Left colon (tissue), 2 donors: ENCODE measurements at places on chromosomes 16 and 17. TPM values are rescaled to one million over a fixed set of nuclear protein-coding genes. Genes with fewer than 3 reads are reported as not detected.

The HASPIN gene
- 1.1 TPM for total RNA-seq

The OR1F1 gene
- not detected for total RNA-seq

The HBA2 gene
- 4.9 TPM for total RNA-seq

The SIRT7 gene
- total RNA-seq = 67.5 TPM

The ATP2A3 gene
- 276 TPM for total RNA-seq

The ANKFN1 gene
- 0.37 TPM for total RNA-seq

The OR4D1 gene
- total RNA-seq = not detected

The TEX19 gene
- total RNA-seq = not detected

The SALL1 gene
- total RNA-seq = 2.0 TPM

- no peak for DNase-seq
Observed at GRCh38 chr17:14780097-14780651, 479.3 kb downstream of the HS3ST3B1 start.

- DNase-seq = no peak
Observed at GRCh38 chr16:47815655-47816054, 340.1 kb downstream of the ABCC12 start.

- DNase-seq = no peak
Observed at GRCh38 chr16:12348733-12349704, 372.5 kb downstream of the SNX29 start.

DNA sequence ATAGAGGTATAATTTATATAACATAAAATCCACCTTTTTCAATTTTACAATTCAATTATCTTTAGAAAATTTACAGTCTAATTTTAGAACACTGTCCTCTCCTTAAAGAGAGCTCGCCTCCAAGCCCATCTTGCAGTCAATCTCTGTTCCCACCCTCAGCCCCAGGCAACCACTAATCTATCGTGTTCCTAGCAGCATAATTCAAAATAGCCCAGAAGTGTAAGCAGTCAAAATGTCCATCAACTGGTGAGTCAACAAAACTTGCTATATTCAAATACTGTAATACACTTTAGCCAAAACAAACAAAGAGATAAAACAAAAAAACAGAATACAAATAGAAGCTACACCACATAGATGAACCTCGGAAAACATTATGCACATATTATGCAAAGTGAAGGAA is 1006.8 kb upstream of the EEF2KMT start:
- DNase-seq = no peak

DNA sequence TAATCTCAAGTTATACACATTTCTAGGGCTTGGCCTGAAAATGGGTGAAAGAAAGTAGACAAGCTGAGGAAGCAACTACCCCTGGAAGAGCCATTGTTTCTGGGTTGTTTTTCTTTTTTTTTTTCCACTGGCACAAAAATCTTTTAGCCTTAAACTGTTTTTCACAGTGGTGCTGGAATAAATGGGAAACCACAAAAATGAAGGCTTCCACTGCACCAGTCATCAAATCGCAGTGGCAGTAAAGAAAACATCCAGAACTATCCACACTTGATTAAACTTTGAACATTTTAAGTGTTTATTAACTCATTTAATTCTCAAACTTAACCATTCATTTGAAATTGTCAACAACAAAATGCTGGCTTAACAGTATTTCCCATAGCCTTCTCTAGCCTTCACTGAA is 14.3 kb downstream of the CMTM4 start:
- DNase-seq = no peak

- DNase-seq = no peak
Observed at GRCh38 chr16:74522160-74522559, 84.8 kb downstream of the GLG1 start.

GRCh38 chr17:57440522-57441269 is 184.4 kb downstream of the MSI2 start:
- peak; percentile 44 for DNase-seq

GRCh38 chr16:51526621-51527020 is 375.6 kb upstream of the SALL1 start:
- no peak for DNase-seq

GRCh38 chr16:87834668-87835473 is 34.4 kb downstream of the SLC7A5 start:
- DNase-seq = no peak

DNA sequence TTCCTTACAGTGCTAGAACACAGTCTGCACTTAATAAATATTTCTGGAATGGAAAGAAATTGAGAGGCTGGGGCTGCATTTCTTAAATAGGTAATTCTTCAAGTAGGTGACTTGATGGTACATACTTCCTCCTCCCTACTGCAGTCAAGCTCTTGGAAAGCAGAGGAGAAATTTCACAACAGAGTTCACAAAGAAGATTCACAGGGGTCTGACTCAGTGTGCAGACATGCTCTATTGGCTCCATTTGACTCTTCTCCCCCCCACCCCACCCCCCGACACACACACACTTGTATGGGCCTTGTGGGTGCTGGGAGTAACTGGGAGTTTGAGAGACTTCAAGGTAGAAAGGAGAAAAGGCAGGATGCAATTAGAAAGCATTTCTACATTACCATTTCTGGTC is 6.2 kb upstream of the MYOCD start:
- no peak for DNase-seq

GRCh38 chr17:50816771-50817751 is 18.3 kb upstream of the WFIKKN2 start:
- no peak for DNase-seq

GRCh38 chr17:5135726-5136579 is 20.1 kb downstream of the USP6 start:
- no peak for DNase-seq

DNA sequence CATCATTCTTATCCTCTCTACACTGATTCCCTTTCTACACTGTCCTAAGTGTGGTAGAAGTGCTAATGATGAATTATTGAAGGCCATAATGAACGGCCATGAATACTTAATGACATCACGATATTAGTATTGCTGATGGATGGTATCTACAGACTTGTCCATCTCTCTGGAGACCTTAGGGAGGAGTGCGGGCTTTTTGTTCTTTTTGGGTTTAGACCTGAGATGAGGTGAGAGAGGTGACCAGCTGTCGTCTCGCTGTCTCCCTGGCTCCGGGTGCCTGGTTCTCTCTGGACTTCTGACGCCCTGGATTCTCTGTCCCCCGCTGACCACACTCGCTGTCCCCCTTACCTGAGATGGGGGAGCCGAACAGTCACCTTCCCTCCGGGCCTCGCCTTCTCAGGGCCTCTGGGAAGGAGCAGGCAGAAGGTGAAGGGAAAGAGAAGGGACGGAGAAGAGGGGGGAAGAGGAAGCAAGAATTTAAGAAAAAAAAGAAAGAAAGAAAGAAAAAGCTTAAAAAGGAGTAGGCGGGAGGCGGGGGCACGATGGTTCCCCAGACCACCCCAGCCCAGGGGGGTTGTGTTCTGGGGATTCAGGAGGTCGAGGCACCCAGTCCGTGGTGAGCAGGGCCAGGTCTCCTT is 17.1 kb downstream of the SGCA start:
- DNase-seq = no peak

DNA sequence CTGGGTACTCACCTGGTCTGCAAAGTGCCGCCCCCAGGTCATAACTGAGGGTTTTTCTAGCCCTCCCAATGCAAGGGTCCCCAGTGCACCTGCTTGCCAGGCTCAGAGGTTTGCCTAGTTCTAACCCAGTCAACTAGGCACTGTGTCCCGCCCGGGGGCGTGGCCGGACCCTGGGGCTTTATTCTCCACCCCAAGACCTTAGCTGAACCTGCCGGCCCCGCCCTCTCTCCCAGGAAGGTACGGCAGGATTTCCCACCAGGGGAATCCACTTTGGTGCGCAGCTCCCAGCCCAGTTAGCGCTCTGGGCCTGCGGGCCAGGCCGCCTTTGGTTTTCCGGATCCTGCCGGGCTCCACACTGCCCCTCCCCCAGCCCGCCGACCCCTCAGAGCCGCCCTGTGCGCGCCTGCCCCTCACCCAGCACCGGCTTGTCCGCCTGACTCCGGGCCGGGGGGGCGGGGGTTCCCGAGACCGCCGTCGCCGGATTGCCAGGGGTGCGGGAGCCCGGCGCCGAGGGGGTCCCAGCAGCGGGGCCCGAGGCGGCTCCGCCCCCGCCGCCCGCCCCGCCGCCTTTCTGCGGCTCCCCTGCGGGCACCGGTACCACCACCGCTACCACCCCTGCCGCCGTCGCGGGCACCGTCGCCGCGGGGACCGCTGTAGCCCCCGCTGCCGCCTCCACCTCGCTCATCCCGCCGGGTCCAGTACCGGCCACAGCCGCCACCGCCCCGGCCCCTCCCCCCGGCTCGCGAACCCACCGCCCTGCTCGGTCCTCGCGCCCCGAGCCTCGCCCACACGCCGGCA is 424 bp downstream of the YBX2 start:
- DNase-seq = peak; percentile 92

GRCh38 chr16:16025214-16025968 is 76.0 kb downstream of the ABCC1 start:
- DNase-seq = no peak
